Mesendoderm (in vitro differentiated cells): ENCODE measurements at places on chromosomes 6 and 20.

GRCh38 chr6:90139272-90139817 lies 157.3 kb downstream of the BACH2 start:
- no peak for DNase-seq

GRCh38 chr6:47137073-47137472 lies 94.9 kb upstream of the ADGRF1 start:
- no peak for DNase-seq

DNA sequence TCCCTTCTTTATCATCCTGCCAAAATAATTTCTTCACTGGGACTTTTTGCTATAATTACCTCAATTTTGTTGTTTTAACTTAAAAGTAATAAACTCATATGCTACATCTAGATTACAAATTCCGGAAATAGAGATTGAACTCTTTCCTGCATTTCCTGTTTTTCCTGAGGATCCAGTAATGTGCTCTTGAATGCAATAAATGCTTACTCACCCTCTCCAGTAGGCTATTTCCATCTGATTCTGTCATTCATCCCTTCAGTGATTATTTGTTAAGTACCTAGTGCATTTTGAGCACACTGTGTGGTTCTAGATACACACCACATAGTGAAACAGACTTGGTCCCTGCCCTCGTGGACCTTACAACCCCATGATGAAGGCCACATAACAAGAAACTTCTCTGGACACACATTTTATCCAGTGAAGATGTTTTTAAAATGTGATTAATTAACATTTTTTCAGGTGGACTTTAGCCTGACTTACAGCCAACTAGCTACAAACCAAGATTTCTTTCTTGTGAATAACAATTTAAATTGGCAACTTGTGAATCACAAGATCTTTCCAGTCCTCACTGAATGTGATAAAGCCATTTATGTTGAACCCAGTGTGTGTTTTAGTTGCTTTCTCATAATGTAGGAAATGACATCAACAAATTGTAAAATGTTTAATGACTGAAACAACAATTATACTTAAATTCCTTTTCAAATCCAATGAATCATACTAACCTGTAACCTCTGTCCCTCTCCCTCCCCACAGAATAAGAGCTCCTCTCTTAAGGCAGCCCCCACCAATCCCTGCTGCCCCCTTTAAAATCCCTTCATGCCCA lies 272.3 kb downstream of the KHDC1L start:
- DNase-seq, result no peak

- peak; percentile 35 for DNase-seq
Observed at GRCh38 chr6:47690214-47690613, 8.2 kb upstream of the ADGRF4 start.

- DNase-seq, result peak; percentile 32
Observed at GRCh38 chr6:132400555-132400882, 756 bp downstream of the MOXD1 start.

DNA sequence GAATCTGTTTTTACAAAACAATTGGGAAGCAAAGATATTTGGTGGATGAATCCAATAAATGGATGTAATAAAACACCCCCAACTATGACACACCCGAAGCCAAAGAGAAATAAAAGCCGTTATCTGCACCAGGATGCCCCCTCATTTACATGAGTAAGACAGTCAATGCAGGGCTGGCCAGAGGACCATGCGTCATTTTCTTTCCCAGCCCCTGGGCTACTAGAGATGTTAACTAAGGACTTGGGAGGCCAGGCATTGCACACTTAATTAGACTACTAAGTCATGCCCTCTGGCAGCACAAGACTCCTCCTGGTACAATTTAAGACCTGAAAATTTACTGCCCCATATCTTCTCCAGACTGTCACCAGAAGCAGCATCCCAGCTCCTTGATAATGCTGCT lies 3.2 kb downstream of the LEMD2 start:
- DNase-seq, result peak; percentile 57
